ENCODE measurements at places on chromosomes 7 and 10. TPM values are rescaled to one million over a fixed set of nuclear protein-coding genes. Genes with fewer than 3 reads are reported as not detected.

DNA sequence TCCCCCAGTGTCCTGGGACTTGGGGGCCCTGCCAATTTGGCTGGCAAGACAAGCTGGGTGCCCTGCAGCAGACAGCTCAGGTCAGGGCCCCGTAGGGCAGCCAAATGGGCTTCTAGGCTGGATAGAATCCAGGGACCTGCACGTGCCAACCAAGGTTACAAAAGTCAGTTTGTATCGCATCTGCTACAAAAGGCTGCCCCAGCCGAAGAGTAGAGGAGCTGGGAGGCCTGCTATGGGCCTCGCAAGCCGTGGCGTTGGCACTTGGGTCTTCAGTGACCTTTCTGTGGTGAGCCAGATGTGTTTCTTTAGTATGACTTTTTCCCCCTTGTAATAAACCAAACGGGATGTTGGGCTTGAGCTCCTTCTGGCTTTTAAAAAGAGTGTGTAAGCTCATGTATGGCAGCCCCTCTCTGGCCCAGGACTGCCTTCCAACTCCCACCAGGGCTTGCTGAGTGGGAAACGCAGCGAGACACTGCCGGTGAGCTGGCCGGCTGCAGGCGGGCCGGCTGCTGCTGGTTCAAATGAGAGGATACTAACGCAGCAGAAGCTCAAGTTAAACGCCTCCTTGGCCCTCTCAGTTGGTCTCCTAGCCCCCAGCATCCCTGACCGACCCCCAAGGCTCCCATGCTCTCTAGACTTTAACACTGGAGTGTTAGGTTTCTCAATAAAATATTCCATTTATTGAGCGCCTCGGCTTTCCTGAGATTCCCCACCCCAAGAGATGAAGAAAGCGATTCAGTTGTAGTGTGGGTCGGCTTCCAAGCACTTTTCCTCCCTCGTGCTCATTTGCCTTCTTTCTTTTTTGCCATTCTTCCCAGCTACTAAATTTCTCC, 3.1 kb upstream of the HOXA10 start:
- H3K4me1 ChIP-seq, result peaks cover 22% of the 10 kb centered on the region
- H3K27me3 ChIP-seq, result peaks cover 91% of the 10 kb centered on the region
- H3K36me3 ChIP-seq, result no peaks in the 10 kb centered on the region
- peak overlapping the region; percentile 94 for H3K27ac ChIP-seq
- H3K4me3 ChIP-seq, result peak overlapping the region; percentile 69

DNA sequence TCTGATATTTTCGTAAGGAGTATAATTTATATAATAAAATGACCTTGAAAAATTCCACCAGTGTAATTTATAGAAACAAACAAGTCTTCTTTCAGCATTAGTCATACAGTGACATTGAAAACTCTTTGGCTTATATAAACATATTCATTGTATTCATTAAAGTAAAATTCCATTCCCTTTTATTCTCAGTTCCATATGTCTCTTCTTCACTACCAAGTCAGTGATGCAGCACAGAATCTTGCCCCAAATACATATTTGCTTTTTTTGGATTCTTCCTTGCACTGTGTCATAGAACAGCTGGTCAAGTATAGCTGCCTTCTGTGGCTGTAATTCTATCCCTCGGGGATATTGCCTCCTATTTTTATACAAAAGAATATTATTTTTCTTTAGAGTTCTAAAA, 884.5 kb upstream of the POT1 start:
- no peak overlapping the region for H3K4me3 ChIP-seq
- no peak overlapping the region for H3K27ac ChIP-seq
- H3K27me3 ChIP-seq, result no peaks in the 10 kb centered on the region
- no peaks in the 10 kb centered on the region for H3K4me1 ChIP-seq
- H3K36me3 ChIP-seq, result no peaks in the 10 kb centered on the region
- no peak for DNase-seq

- no peak overlapping the region for H3K4me3 ChIP-seq
- no peak for DNase-seq
- H3K27me3 ChIP-seq, result no peaks in the 10 kb centered on the region
- no peak overlapping the region for H3K27ac ChIP-seq
These were observed 12.7 kb downstream of the FBH1 start for GRCh38 chr10:5902511-5903274.

DNA sequence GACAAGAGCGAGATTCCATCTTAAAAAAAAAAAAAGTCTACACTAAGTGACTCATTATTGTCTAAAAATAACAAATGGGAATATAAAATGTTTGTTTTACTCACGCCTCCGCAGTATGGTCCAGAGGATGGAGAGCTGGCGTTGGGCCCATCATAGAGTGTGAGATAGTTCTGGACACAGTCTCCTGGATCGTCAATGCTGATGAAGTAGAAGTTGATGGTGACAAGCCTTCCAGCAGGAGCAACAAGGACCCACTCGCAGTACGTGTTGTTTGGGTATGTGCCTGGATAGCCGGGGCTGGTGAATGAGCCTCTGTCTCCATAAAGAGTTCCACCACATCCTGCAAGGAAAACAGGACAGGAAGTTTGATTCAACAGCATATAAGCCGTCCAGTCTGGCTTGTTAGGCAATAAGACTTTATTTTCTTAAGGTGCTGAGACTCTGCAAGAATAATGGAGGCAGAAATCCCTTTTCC, 11.5 kb upstream of the RSU1 start:
- H3K27ac ChIP-seq, result no peak overlapping the region
- DNase-seq, result no peak
- no peaks in the 10 kb centered on the region for H3K27me3 ChIP-seq
- no peak overlapping the region for H3K4me3 ChIP-seq
- no peaks in the 10 kb centered on the region for H3K36me3 ChIP-seq

GRCh38 chr10:58982470-58983239, 193.8 kb upstream of the PHYHIPL start:
- peaks cover 2% of the 10 kb centered on the region for H3K27me3 ChIP-seq
- H3K4me3 ChIP-seq, result no peak overlapping the region
- no peaks in the 10 kb centered on the region for H3K36me3 ChIP-seq
- H3K4me1 ChIP-seq, result peaks cover 19% of the 10 kb centered on the region
- no peak for DNase-seq
- H3K27ac ChIP-seq, result no peak overlapping the region

GRCh38 chr10:127407551-127407950, 141.6 kb upstream of the NPS start:
- H3K27me3 ChIP-seq, result no peaks in the 10 kb centered on the region
- peaks cover 26% of the 10 kb centered on the region for H3K36me3 ChIP-seq
- no peak overlapping the region for H3K4me3 ChIP-seq
- peak overlapping the region; percentile 54 for H3K27ac ChIP-seq

DNA sequence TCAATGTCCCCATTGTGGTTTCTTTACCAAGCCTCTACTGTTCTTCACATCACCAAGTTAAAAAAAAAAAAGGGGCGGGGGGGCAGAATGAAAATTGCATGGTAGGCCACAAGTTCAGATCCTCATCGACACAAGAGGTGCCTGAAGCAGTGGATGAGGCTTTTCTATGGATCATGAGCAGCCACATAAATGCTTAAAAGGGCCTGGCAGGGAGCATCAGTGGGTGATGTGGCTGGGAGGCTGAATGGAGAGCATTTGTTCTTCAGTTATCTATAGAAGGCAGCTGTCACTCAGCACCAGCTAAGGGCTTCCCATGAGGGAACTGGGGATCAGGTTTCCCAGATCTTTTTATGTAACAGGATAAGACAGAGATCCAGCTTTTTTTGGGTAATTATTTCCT, 117.9 kb downstream of the CFTR start:
- H3K27ac ChIP-seq, result no peak overlapping the region
- H3K4me3 ChIP-seq, result no peak overlapping the region
- no peaks in the 10 kb centered on the region for H3K4me1 ChIP-seq
- no peak for DNase-seq
- no peaks in the 10 kb centered on the region for H3K36me3 ChIP-seq

DNA sequence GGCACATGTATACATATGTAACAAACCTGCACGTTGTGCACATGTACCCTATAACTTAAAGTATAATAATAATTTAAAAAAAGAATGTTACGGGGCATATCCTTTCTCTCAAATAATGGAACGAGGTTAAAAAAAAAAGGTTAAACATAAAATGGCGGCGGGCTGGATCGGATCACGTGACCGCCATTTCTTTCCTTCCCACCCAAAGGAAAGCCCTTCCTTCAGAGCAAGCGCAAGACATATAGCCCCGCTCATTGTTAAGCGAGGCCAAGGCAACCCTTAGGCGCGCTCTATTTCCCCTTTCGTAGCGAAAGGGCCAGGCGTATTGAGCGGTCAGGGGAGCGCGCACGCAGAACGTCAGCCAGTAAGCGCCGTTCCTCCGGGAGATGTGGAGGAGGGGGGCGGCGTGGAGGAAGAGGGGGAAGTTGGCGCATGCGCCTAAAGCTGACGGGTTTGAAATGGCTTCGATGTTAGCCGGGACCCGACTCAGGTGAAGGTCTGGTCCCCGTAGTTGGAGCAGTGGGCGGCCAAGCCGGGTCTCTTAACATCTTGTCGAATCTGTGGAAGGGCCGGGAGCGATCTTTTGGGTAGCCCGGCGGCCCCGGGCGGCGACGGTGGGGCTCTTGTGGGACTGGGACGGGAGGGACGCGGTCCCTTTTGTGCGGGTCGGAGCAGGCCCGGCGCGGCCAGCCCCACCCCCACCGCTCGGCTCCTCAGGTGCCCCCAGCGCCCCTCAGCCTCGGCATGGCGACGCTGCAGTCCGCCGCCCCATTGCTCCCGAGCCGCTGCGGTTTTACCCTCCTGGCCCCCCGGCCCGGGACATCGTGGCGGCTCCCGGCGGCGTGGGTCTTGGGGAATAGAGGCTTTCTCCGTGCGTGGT, at the start of gene CCAR1:
Gene CCAR1, plus strand, starts transcription at position 447 of the 880 bp plus-strand sequence. CDS start 1,266 bp downstream, outside the sequence.
- peaks cover 9% of the 10 kb centered on the region for H3K4me1 ChIP-seq
- peaks cover 12% of the 10 kb centered on the region for H3K36me3 ChIP-seq
- H3K4me3 ChIP-seq, result peak within 1 kb of the TSS; percentile 97
- peak within 1 kb of the TSS; percentile 97 for H3K27ac ChIP-seq

GRCh38 chr10:29823553-29824080, 188.8 kb upstream of the SVIL start:
- H3K4me3 ChIP-seq, result no peak overlapping the region
- H3K27me3 ChIP-seq, result no peaks in the 10 kb centered on the region
- DNase-seq, result no peak

GRCh38 chr7:138502023-138502767, 42.1 kb downstream of the TRIM24 start:
- no peak for DNase-seq
- no peaks in the 10 kb centered on the region for H3K27me3 ChIP-seq
- peaks cover 38% of the 10 kb centered on the region for H3K36me3 ChIP-seq

DNA sequence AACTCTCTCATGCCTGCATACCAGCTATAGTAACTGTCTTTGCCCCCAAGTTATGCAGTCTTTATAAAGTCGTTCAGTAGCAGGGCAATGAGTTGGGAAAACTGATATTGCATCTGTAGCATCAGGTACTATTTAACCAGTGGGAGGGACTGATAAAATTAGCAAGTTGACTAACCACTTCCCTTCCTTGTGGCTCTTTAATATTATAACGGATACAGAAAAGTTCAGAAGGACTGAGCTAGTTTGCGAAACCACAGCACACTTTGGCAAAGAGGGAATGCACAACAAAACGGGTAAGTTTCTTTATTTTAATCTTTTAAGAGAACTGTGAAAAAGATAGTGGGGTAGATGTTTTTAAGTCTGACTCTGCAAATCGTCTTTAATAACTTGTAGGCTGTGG, 205.3 kb upstream of the HDAC9 start:
- H3K36me3 ChIP-seq, result no peaks in the 10 kb centered on the region
- peaks cover 24% of the 10 kb centered on the region for H3K4me1 ChIP-seq
- no peak overlapping the region for H3K4me3 ChIP-seq
- no peaks in the 10 kb centered on the region for H3K27me3 ChIP-seq

- no peak overlapping the region for H3K4me3 ChIP-seq
- peaks cover 14% of the 10 kb centered on the region for H3K4me1 ChIP-seq
- no peaks in the 10 kb centered on the region for H3K36me3 ChIP-seq
These were observed 79.4 kb downstream of the VWC2 start for GRCh38 chr7:49852619-49853462.

GRCh38 chr7:116259156-116259870, 49.0 kb downstream of the TES start:
- H3K4me1 ChIP-seq, result peaks cover 5% of the 10 kb centered on the region
- peaks cover 18% of the 10 kb centered on the region for H3K36me3 ChIP-seq
- no peak for DNase-seq
- no peak overlapping the region for H3K4me3 ChIP-seq

DNA sequence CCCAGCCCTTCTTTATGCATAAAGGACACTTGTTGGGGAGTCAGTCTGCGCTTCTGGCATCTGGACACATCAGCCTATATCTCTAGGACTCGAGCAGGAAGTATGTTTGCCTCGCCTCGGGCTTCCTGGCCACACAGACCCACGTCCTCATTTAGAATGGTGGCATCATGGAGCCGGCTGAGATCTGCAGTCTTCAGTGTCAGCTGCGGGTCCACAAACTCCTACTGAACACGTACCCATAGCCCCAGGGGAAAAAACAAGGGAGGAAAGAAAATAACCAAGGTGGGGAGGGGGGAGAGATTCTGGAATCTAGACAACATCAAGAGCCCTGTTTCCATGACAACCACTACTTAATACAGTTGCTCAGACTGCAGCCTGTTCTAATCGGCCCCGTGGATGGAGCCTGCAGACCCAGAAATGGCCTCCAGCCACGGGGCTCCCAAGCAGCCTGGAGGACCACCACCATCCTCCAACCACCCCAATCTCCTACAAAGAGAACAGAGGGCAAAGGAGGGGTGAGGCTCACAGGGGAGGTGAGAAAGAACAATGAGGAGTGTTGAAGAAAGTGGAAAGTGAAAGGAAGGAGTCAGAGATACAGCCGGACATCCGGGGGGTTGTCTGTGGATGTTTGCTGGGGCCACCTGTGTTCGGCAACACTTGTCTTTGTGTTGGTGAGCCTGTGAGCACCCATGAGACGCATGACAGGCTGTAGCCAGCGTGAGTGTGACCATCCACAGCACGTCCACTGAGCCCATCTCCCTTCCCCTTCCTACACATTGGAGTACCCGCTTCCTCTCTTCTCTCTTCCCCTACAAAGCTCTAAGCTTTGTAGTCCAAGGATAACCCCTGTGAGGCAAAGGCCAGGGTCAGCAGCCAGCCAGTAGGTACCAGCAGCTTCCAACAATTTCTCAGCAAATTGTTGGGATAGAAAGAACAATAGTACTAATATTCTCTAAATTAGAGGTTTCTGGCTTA, 141.0 kb downstream of the PLXNA4 start:
- H3K27ac ChIP-seq, result no peak overlapping the region
- peaks cover 20% of the 10 kb centered on the region for H3K4me1 ChIP-seq
- peaks cover 46% of the 10 kb centered on the region for H3K27me3 ChIP-seq
- DNase-seq, result no peak
- no peaks in the 10 kb centered on the region for H3K36me3 ChIP-seq

DNA sequence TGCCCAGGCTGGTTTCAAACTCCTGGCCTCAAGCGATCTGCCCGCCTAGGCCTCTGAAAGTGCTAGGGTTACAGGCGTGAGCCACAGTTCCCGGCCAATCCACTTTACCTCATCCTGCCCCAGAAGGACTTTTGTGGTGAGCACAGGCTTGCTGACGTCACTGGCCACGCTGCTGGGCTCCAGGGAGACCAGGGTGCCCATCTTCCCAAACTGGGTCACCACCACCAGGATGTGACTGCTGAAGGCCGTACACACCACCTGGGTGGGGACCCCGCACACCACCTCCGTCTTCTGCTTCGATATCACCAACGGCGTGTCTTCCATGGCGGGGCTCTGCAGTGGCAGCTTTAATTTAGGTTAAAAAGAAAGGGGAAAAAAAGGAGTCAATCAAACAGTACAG, 816 bp downstream of the PSMG3 start:
- peaks cover 11% of the 10 kb centered on the region for H3K36me3 ChIP-seq
- H3K27ac ChIP-seq, result peak overlapping the region; percentile 79
- peaks cover 30% of the 10 kb centered on the region for H3K4me1 ChIP-seq
- no peaks in the 10 kb centered on the region for H3K27me3 ChIP-seq

The CROT gene
- 20.5 TPM for total RNA-seq

The VGF gene
- 0.36 TPM for total RNA-seq

The POLR2J2 gene
- total RNA-seq, result 10.3 TPM

The ERVW-1 gene
- 0.24 TPM for total RNA-seq

The TMEM184A gene
- total RNA-seq, result 5.0 TPM

The LEP gene
- not detected for total RNA-seq

The PTPN20 gene
- total RNA-seq, result not detected

The PHKG1 gene
- 2.6 TPM for total RNA-seq

The GDF10 gene
- total RNA-seq, result 1.8 TPM
